Hematopoietic multipotent progenitor cell treated with erythropoietin and hydrocortisone succinate and interleukin-3 and kit ligand, for 15 days (in vitro differentiated cells): ENCODE measurements at places on chromosomes 12 and 14.

GRCh38 chr12:1553987-1554982 lies 40.1 kb downstream of the FBXL14 start:
- no peak for DNase-seq

DNA sequence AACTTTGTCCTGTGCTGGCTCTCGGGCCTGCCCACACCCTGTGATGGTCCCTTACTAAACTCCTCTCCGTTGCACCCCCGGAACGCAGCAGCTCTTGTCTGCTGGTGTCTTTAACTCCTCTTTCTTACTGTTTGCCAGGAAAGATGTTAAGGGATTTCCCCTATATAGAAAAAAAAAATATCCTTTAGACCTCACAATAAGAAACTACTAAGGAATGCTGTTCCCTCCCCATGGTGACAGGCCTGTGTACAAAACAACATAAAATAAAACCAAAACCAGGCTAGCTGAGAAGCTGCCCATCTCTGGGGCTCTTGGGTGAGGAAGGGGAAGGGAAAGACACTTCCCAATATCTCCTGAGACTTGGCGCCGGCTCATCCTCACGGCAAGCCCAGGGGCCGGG lies 95.4 kb downstream of the CHGA start:
- DNase-seq, result no peak

DNA sequence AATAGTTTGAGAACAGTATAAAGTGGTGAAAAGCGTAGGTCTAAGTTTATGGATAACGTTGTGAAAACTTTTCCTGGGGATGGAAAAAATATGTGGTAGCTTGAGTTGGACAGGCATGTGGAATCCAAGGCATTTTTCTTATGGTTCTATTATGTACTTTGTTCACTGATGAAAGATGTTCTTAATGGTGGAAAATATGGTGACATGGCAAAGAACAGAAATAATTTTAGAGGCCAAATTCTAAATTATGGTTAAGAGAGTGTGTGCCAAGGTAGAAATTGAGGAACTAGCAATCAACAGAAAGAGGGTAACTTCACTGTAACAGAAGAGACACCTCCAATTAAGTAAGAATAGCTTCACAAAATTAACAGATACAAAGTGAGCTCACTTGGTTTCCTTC lies 427.8 kb downstream of the SLC6A15 start:
- DNase-seq, result no peak

DNA sequence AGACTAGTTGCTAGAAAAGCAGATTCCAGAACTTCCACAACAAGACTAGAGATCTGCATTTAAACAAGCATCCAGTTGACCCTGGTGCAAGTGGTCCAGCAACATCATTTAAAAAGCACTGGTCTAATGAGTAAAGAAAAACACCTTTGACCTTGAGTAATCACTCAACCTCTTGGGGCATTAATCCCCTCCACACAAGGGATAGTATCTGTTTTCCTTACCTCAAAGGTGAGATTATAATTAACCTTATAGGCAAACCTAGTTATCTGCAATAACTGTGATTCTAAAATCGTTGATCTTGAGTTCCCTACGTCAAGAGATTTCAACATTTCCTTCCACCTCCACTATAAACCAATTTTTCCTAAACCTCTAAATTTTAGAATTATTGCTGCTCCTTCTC lies 1.1 kb downstream of the KDM5A start:
- DNase-seq, result no peak

GRCh38 chr12:110704750-110705149 lies 15.8 kb upstream of the HVCN1 start:
- no peak for DNase-seq

DNA sequence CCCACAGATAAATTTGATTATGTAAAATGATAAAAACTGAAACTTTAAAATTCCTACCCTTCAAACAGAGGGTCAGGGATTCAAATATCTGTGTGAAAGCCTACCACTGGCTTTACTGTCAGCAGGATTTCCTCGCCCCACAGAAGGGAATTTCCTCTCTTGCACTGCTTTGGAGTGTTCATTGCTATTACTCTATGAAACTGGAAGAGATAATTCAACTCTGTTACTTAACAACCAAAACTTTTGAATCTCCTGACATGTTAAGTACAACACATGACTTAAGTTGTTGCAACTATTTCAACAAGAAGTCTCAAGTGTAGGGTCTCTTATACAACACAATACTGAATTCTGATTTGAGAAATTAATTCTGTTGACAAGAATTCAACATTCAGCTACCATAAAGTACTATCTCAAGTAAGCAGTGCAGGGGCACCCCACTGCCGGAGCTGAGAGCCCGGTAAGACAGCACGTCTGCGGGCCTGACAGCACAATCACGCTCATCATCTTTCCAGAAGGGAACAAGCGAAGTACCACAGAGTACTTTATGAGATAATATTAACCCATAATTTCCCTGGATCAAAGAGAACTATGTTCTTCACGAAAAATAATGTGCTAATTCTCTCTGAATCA lies 22.9 kb downstream of the DICER1 start:
- no peak for DNase-seq

GRCh38 chr14:100587086-100587762 lies at the start of gene BEGAIN:
BEGAIN (minus strand) TSS chr14:100587417; CDS start chr14:100587290, 127 bp downstream.
- no peak for DNase-seq

- DNase-seq, result no peak
Observed at GRCh38 chr12:52313926-52314325, 7.3 kb downstream of the KRT83 start.

DNA sequence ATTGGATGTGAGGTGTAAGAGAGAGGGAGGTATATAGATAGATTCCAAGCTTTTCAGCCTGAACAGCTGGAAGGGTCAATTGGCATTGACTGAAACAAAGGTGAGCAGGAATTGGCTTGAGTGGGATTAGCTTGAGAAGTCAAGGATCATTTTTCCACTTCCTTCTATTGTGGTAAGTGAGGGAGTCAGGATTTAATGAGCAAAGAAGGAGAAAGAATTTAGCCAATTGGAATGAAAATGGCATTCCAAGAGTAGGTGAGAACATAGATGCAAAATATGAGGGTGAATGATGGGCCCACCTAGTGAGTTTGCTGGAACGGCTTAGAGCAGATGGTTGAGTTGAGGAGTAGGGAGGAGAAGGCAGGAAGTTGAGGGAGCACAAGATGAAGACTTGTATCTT lies 56.5 kb upstream of the ETV6 start:
- DNase-seq, result no peak

DNA sequence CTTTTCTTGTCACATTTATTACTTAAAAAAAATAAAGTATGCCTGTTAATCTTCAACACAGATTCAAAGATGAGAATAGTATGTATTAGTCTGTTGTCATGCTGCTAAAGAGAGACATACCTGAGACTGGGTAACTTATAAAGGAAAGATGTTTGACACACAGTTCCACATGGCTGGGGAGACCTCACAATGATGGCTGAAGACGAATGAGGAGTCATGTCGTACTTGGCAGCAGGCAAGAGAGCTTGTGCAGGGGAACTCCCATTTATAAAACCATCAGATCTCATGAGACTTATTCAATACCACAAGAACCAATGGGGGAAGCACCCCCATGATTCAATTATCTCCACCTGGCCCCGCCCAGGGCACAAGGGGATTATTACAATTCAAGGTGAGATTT lies 335.9 kb upstream of the GARIN2 start:
- no peak for DNase-seq

DNA sequence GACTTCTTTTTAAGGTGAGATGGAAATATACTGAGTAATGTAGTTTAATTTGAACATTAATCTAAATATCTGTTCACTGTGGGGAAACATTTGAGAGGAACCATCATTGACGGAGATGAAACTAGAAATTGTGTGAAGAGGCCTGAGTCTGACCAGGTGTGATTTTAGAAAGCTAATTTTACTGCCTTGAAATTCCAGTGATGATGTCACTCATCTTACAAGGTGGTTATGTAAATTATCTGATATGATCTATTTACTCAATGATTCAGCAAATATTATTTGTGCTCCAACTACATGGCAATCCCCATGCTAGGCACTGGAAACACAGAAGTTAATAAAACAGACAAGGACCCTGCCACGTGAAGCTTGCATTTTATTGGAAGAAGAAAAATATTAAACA lies 435.7 kb upstream of the DCN start:
- no peak for DNase-seq

DNA sequence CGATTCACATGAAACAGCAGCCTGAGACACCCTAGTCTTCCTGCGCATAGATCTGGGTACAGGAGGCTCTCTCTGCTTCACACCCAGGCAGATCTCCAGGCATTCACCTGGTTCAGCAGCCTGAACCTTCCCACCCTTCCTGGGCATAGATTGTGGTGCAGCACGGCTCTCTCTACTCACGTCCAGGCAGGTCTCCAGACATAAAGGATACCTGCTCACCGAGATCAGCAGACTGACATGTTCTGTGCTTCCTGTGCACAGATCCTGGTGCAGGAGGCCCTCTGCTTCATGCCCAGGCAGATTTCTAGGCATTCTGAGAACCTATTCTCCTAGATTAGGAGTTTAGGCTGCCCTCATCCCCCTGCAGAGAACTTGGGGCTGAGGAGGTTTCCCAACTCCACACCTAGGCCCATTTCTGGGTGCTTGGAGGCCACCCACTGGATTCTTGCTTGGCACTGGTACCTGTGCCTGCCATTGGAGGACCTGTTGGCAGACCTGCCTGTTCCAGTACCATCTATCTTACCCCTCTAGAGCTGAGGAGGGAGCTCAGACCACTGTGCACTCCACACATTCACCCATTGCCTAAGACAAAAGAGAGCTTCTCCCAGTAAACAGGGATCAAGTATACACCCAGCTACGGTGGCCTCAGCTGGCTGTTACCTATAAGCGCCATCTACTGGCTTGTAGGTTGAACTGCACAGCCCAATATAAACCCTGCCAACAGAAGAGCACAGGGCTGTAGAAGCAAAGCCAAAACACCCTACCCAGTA lies 28.0 kb upstream of the GARIN6 start:
- DNase-seq, result peak; percentile 13

DNA sequence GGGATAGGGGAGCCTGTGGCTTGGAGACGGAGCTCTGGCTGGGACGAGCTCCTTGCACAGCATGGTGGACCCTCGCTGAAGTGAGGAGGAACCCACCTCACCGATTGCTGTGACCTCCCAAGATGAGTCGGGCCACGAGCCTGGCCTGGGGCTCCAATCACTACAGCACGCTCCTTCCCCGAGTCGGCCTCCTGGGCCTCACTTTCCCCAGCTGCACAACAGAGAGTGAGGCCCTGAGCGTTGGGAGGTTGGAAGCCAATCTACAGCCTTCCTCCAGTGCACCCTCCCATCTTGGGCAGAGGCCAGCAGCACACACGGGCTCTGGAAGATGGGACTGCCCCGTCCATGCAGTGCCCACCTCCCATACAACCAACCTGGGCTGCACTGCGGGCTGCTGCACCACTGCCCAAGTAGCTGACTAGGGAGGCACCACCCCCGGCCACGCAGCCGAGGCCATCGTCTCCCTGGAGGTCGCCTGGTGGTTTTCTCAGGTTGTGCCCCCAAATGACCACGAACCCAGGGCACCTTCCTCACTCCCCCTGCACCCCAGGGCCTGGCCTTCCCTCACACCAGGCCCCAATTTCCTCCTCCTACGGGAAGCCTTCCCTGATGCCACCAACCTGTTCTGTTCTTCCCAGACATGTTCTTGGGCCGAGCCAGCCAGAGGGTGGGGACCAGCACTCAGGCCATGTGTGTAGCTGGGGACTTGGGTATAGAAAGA lies 152.3 kb upstream of the C14orf180 start:
- no peak for DNase-seq

GRCh38 chr12:107567876-107568619 lies 117.6 kb upstream of the PWP1 start:
- DNase-seq, result no peak

GRCh38 chr14:38762426-38762825 lies 340.6 kb downstream of the SEC23A start:
- no peak for DNase-seq
